Left renal cortex interstitium (tissue), 4 donors: ENCODE measurements at places on chromosomes 13 and 19.

- no peak for DNase-seq
Observed at GRCh38 chr13:72820156-72820897, 38.4 kb downstream of the PIBF1 start.

GRCh38 chr13:50127726-50128291 lies 112.6 kb downstream of the KCNRG start:
- DNase-seq: no peak

DNA sequence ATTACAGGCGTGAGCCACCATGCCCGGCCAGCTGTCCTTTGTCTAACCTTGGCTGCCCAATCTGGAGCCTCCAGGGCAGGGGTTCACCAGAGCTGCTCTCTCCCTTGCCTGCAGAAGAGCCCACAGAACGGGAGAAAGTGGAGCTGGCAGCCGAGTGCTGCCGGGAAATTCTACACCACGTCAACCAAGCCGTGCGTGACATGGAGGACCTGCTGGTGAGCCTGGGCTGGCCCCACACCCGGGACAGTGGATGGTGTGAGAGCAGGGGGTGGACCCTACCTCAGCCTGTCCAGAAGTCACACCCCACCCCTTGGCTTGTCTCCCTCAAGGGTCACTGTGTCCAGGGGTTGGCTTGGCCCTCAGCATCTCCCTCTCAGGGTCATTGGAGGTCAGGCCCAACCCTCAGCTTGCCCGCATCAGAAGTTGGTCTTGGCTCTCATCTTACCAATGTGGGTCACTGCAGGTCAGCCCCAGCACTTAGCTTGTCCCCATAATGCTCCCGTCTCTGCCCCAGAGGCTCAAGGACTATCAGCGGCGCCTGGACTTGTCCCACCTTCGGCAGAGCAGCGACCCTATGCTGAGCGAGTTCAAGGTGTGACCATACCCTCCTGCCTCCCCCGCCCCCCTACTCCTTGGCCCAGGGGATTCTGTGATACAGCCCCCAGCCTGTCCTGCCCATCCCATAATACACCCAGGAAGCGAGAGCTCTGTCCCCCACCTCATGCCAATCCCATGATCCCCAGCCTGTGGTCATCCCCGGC lies 20.4 kb downstream of the ARHGEF1 start:
- DNase-seq: no peak

DNA sequence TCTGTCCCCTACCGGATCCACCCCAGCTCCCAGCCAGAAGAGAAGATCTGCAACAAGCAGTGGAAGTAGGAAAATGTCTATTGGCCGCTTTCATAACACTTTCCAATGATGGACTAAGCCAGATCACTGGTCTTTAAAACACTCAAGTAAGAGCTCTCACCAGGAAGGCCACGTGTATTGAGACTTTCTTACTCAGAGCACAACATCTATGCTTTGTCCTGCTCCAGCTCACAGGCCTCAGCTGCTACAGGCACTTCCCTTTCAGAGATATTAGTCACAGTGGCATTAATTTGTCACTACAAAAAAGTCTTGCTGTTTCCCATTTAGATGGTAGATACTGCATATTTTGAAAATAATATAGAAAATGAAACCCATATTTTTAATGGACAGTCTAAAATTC lies 164.2 kb downstream of the ABCC4 start:
- DNase-seq: no peak

DNA sequence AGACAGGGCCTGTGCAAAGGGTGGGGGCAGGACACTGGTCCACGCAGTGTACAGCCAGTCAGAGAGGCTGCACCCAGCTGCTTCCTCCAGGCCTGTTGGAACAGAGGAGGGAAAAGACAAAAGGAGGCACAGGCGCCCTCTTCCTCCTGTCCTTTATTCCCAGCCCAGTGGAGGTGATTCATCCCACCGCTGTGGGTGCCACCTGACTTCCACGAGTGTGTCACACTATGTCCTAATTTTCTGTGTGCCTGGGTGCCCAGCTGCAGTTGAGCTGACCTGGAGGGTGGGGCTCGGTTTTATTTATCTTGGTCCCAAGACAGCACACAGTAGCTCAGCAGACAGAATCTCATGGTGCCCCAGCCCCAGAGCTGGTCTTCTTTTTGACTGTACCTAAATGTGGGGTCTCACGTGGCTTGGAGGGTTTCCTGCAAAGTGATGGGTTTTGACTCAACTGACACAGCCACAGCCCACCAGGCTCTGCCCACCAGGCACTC lies 9.0 kb downstream of the EPS15L1 start:
- DNase-seq: no peak
